ENCODE measurements at places on chromosomes 4 and X.

- peak; percentile 21 for DNase-seq
These were observed 18.2 kb upstream of the TNIP3 start for GRCh38 chr4:121182296-121182695.

- DNase-seq, result no peak
These were observed 222.1 kb downstream of the FRMPD4 start for GRCh38 chrX:12360383-12360782.

GRCh38 chr4:11632483-11632882 lies 203.8 kb upstream of the HS3ST1 start:
- DNase-seq, result no peak

DNA sequence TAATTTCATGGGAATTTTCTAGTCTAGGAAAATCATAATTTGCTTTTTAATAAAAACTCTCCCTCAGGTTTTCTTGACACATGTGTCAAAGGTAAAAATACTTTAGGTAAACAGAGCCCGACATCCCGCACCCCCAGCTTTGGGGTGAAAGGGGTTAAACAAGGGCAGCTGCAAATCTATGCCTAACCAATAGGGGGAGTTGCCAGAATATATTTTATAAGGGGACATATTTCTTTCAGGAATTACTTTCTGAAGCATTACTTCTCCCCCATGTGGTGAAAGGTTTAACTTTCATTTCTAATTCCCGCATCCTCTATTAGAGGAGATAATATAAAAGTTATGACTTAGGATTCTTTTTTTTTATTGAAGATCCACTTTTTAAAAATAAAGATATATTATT lies 53.9 kb upstream of the HEPH start:
- peak; percentile 4 for DNase-seq

- DNase-seq, result no peak
These were observed 10.4 kb upstream of the SLC7A11 start for GRCh38 chr4:138252551-138252950.

- DNase-seq, result peak; percentile 25
These were observed at the start of gene ART3 for GRCh38 chr4:76074468-76074867. TSS of gene ART3 (plus strand) at chr4:76074709. CDS start at chr4:76075890, 1,181 bp downstream.

DNA sequence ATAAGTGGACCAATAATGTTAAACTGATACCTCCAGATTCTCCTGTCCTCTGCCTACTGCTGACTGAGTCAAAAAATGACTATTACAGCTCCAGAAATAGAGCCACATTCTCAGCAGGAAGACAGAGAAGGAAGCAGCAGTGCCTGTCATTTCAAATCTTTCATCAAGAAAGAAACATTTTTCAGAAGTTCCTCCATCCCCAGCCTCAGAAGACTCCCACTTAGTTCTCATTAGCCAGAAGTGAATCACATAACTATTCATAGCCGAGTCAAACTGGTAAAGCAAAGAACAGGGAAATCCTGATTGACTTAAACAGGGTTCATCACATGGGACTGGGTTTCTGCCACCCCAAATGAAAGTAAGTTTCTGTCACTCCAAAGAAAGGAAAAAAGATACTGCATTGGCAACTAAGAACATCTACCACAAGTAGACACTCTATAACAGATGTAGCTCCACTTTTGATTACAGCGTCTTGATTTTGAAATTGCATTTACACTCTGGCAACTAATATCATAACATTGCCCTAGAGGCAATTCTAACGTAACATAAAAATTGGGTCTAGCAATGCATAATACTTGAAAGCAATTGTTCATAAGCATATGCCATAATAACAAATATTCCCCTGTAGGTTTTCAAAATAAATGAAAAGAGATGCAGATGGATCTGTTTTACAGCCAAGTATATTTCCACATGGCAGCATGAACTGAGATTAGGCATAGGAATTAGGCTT lies 599.8 kb downstream of the GALNTL6 start:
- DNase-seq, result no peak

- DNase-seq, result no peak
These were observed 373.1 kb upstream of the HS3ST1 start for GRCh38 chr4:11801466-11802446.

GRCh38 chr4:125948021-125948420 lies 633.3 kb downstream of the FAT4 start:
- DNase-seq, result no peak

- DNase-seq, result no peak
These were observed 202.0 kb downstream of the NR3C2 start for GRCh38 chr4:148240241-148240640.

- DNase-seq, result no peak
These were observed 37.3 kb upstream of the LPAR4 start for GRCh38 chrX:78710171-78710570.

- DNase-seq, result no peak
These were observed 32.0 kb downstream of the CTBP1 start for GRCh38 chr4:1216869-1217294.

DNA sequence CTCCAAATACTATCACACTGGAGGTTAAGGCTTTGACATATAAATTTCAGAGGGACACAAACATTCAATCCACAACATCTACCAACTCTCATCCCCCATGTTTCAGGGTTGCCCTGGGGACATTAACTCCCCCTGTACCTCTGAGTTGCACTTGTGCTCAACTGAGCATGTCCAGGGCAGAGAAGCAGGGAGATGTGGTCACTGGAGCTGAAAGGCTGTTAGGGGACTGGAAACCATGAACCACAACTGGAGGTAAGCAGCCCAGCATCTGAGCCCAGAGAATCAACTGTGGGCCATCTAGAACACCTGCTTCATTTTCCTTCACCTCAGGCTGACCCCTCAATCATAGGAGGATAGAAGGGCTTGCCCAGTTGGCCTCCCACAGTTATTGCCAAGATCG lies 641.1 kb downstream of the MID1IP1 start:
- DNase-seq, result no peak

GRCh38 chr4:10721616-10722015 lies 37.0 kb upstream of the CLNK start:
- DNase-seq, result no peak

- no peak for DNase-seq
These were observed 169.4 kb upstream of the BANK1 start for GRCh38 chr4:101621120-101621519.

DNA sequence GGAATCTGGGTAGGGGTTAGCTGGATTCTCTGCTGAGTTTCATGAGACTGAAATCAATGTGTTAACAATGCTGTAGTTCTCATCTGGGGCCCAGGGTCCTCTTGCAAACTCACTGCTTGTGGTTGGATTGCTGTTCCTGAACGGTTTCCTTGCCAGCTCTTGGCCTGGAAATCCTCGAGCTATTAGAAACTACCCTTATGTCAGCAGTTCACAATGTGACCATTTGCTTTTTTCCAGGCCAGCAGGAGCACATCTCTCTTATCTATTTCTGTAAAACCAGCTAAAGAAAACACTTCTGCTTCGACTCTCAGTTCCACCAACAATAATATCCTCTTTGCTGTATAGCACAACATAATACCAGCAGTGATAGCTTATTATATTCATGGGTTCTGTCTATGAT lies 140.1 kb upstream of the TRAM1L1 start:
- no peak for DNase-seq

GRCh38 chr4:15756361-15756861 lies 21.7 kb upstream of the CD38 start:
- DNase-seq, result no peak

- DNase-seq, result no peak
These were observed 20.5 kb downstream of the PKD2 start for GRCh38 chr4:88027611-88028608.

GRCh38 chr4:185520119-185520518 lies 15.2 kb downstream of the PDLIM3 start:
- no peak for DNase-seq

DNA sequence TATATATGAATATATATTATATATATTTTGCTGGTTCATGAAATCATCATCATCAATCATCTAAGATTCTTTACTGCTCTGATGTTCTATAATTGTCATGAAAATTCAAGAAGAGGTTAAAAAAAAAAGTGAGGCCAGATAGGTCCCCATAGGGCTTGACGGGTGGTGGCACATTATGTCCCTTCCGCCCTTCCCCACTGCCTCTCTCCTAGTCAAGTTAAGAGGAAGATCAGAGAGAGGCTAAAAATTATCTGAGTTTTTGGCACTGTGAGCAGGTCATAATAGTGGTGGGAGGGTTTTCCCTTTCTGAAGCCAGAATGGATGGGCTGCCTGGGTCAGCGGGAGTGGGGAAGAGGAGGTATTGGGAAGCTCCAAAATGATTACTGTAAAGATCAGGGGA lies 5.4 kb downstream of the SYNPO2 start:
- no peak for DNase-seq

GRCh38 chr4:3878678-3879077 lies 112.5 kb downstream of the ADRA2C start:
- DNase-seq, result no peak

- no peak for DNase-seq
These were observed at the start of gene OTC for GRCh38 chrX:38352362-38352761. TSS of gene OTC (plus strand) at chrX:38352604. CDS start at chrX:38352697, 93 bp downstream.

GRCh38 chrX:10062352-10062751 lies 94.4 kb upstream of the CLCN4 start:
- no peak for DNase-seq

DNA sequence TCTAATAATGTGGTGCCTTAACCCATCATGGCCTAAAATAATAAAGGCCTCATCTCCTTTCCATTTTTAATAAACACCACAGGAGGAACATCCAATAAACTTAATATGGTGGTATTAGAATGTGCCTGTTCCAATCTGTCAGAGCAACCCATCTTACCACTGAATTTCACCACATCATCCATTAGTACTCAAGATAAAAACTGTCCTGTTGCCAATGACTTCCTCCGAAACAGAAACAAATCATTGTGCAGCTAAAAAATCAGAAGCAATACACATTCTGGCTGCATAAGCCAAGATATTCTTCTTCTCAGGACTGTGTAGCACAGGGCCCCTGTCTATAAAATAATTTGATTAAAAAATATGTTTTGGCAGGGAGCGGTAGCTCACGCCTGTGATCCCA lies 18.5 kb downstream of the TLR10 start:
- no peak for DNase-seq

DNA sequence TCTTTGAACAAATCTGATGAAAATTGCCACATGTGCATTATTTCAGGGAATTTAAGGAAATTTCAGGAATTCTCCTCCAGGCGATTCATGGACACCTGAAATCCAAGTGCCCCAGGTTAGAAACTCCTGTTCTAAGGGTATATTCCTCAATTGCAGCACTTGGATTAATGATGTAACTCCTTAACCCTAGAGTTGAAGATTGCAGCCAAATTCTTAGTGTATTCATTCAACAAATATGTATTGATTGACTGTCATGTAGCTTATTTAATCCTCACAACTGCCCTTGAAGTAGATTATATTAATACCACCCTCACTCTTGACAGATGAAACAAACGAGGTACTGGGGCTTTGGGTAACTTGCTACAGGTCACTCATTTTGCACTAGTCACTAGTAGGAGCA lies 11.3 kb downstream of the CETN2 start:
- DNase-seq, result no peak

- DNase-seq, result no peak
These were observed 35.2 kb upstream of the GRIA2 start for GRCh38 chr4:157185363-157185762.

GRCh38 chrX:20952180-20952579 lies 422.0 kb upstream of the CNKSR2 start:
- no peak for DNase-seq

- no peak for DNase-seq
These were observed 19.5 kb upstream of the CRLF2 start for GRCh38 chrX:1231850-1232465.

- DNase-seq, result peak; percentile 11
These were observed 191.6 kb downstream of the ANAPC10 start for GRCh38 chr4:144906181-144906925.

DNA sequence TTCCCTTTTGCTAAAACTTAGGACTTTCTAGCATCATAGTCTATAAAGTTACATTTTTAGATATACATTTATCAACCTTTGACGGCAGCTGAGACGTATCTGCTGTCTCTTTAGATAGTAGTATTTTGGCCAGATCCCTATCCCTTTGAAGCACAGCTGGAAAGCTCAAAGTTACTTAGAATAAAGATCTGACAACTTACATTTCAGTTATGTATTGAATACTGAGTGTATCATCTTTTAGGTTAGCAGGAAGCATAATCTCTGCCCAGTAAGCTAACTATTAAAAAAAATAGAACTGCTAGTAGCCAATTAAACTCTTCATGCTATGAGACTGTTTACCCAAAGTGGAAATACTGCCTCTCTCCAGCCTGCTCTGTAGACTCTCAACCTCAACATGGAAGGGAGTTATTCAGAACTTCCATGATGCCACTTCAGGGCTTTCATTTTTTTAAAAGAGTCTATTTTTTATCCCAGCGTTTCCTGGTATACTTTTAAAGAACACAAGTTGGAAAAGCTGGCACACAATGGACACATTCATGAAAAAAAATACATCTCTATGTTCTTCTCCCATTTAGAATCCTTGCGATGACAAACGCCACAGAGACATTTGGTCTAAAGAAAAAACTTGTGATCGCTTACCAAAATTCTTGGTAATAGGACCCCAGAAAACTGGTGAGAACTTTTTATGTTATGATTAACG lies 126.3 kb downstream of the PRSS12 start:
- no peak for DNase-seq

GRCh38 chr4:180240670-180241069 lies 2002.5 kb upstream of the TENM3 start:
- no peak for DNase-seq

DNA sequence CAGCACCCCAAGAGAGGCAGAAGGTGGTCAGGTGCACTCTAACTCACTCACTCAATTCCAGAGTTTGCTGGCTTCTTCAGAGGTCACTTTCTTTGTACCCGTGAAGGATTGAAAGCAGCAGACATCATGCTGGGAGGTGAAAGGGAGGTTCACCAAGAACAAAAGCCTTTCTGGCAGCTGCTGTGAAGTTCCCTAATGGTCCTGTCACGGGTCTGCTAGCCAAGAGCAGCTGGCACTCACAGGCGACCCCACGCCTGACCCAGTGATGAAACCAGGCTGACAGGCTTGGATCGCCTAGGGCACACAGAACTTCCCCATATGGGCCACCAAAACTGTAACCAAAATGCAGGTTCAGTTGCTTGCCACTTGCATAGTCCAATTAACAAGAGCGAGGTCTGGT lies 11.8 kb downstream of the NUDT11 start:
- no peak for DNase-seq

- no peak for DNase-seq
These were observed 3.4 kb downstream of the ZNF81 start for GRCh38 chrX:47840111-47840510.

- no peak for DNase-seq
These were observed 1.3 kb downstream of the CNGA1 start for GRCh38 chr4:48015216-48015615.

GRCh38 chrX:81308086-81308829 lies 106.4 kb downstream of the SH3BGRL start:
- no peak for DNase-seq

DNA sequence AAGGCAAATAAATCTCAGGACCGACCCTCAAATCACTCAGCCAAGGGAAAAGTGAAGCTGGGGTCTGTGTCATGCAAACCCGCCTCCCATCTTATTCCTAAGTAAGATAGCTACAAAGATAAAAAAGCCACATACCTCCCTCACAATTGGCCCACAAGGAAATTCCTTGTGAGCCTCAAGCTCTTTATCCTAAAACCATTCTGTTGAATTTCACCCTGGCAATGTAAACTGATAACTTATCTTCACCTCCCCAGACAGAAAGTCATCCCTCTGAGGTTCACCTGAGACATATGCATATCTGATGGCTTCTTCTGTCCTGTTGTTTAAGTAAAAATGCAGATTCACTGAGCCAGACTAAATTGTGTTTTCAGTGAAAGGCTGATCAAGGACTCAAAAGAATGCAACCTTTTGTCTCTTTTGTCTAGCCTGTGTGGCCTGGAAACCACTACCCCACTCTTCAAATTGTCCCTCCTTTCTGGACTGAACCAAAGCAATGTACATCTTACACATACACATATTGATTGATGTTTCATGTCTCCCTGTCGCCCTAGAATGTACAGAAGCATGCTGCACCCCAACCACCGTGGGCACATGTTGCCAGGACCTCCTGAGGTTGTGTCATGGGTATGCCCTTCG lies 91.3 kb downstream of the MFAP3L start:
- DNase-seq, result no peak

All from globus pallidus (tissue), 1 donor.